ENCODE measurements at places on chromosomes 3 and 15.

DNA sequence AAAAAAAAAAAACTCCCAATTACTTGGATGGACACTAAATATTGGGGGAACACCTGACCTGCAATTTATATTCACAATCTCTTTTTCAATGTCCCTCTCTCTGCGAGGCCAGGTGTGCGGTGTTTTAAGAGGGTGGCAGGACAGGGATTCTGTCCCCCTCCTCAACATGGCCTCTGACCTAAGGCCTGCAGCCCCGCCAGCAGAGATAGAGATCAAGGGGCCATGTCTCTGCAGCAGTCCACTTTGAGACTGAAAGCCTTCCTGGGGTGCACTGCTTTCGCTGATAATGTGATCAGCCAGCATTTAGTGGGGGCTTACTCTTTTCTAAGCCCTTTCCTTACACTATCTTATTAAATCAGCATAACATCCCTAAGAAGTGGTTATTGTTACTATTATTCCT, 419.9 kb downstream of the OCA2 start:
- no peak for DNase-seq

GRCh38 chr3:37601832-37602231, 259.8 kb upstream of the CTDSPL start:
- no peak for DNase-seq

DNA sequence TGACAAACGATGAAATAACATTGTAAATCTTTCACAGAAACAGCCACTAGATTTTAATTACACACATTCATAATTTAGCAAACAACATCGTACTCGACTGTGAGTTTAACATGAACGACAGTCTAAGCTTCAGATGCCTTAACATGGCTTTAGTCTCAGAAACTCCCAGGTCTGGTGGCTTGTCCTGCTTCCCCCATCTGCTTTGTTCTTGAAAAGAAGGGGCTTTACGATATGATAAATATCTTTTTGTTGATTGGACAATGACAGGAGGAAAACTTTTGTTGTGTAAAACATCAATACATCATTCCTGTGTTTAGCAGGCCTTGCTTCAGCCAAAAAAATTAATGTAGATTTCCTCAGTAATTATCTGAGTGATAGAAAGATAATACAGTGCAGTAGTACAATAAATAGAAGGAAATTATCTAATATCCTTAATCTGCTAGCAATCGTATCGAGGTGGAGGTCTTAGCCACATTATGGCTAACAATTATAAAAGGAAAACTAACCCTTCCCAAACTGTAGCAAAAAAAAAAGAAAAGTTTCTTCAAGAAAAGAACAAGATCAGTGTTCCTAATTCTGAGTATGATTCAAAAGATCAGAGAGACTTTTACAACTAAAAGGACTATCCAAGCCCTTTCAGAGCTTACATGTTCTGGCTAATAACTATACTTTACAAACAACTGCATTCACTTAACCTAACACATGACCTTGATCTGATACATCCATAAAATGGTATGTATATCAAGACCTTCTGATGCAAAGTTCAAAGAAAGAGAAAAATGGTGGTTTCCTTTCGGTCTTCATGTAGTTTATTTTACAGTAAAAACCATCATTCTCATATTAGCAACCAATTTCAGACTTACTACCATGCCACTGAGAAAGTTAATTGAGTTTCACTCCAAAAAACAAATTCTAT, 535.7 kb downstream of the FOXP1 start:
- DNase-seq = no peak

DNA sequence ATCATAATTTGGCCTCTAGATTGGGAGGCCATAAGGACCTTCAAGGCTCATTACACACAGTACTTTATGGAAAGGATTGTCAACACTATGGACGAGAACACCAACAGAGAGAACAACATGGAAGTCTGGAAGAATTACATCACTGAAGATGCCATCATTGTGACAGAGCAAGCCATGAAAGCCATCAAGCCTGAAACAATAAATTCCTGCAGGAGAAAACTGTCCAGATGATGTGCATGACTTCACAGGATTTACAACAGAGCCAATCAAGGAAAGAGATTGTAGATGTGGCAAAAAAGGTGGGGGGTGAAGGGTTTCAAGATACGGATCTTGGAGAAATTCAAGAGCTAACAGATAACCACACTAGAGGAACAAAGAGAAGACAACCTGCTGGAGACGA, 15.9 kb downstream of the IL17RB start:
- no peak for DNase-seq

GRCh38 chr3:137468446-137468845, 295.7 kb upstream of the SOX14 start:
- no peak for DNase-seq

DNA sequence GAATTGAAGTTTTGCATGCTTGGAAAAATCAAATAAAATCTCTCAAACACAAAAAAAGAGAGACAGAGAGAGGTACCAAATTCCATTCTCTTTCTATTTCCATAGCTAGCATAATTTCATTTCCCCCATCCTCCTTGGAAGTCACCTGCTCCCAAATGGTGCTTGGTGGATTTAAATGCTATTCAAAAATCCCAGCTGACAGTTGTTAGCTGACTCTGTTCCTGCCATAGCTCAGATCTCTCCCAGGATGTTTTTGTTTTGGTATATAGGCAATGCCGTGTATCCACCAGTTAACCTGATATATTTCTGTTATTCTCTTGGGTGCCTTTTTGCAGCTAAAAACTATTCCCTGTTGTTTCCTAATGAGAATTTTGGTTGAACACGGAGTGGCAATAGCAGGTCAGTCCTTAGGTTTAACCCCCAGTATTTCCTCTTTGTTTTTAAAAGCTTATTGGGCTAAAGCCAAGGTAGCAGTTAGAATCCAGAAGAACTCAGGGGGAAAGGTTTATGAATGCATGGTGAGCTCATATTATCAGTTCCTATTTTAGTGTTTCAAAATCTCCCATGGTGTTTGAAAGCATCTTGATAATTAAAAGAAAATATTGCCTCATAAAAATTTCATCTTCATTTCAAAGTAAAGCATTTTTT, 240.0 kb upstream of the GBE1 start:
- DNase-seq = no peak

All from stomach (tissue), 19 donors.